GOT3 (cell line): ENCODE measurements at places on chromosomes 12 and 14.

GRCh38 chr12:15772405-15773018, 16.7 kb downstream of the EPS8 start:
- no peak for DNase-seq

- DNase-seq: no peak
Measured at GRCh38 chr14:64958201-64958600, 13.9 kb downstream of the RAB15 start.

- DNase-seq: no peak
Measured at GRCh38 chr14:104879983-104880565, 15.0 kb downstream of the CEP170B start.

GRCh38 chr14:96602186-96602585, 100.0 kb downstream of the PAPOLA start:
- DNase-seq: no peak

DNA sequence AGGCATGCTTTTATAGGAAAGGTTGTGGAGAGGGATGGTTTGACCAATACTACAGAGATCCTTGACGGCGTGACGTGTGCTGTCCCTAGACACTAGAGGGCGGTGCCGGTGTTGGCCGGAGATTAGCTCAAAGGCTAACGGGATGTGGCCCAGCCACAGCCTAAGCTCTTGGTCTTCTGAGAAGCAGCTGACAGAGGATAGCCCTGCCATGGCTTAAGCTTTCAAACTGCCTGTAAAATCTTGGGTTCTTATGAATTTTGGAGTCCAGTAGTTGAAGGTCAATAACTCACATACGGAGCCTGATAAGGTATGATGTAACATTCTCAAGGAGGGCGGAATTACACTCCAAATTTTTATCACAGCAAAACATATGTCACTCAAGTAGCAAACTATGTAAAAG, 515.7 kb upstream of the ATXN7L3B start:
- DNase-seq: no peak

GRCh38 chr14:34741840-34742239, 27.4 kb upstream of the CFL2 start:
- DNase-seq: no peak

GRCh38 chr14:32426028-32426427, 96.9 kb downstream of the AKAP6 start:
- no peak for DNase-seq
